ENCODE measurements at places on chromosomes 2 and 18.

DNA sequence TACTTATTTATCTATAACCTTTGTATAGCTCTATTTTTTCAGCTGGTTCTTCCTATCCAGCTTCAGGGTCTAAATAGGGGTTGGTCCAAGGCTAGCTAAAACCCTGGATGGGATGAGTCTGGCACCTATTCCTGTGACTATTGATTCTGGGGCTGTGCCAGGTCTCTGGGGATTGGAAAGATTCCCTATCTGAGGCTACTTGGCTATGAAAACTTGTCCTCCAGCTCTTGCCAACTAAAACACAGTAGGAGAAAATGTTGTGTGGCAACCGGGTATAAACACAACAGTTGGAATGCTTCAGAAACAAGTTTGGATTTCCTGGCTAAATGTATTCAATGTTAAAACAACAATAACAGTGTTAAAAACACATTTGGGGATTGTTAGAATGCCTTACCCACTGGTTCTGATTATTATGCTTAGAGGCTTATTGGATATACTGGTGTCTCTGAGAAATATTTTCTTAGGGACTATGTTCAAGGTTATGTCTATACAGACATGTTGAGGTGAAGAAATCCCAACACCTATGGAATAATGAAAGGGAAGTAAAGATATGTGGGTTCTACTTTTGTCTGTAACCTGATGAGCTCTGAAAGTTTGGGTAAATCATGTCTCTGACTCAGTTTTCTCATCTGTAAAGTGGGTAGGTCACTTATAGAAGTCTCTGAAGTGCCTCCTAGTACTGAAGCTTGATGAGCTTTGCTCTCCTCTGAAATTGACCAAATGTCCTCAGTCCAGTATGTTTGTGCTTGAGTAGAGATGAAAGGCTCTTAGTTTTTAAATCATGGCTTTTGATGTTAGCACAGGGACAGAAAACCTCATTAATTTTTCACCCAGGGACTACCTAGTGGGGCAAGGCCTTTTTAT lies 460.7 kb downstream of the MTX2 start:
- no peak for DNase-seq

- no peak for DNase-seq
Observed at GRCh38 chr2:176158186-176158591, 1.1 kb downstream of the HOXD3 start.

DNA sequence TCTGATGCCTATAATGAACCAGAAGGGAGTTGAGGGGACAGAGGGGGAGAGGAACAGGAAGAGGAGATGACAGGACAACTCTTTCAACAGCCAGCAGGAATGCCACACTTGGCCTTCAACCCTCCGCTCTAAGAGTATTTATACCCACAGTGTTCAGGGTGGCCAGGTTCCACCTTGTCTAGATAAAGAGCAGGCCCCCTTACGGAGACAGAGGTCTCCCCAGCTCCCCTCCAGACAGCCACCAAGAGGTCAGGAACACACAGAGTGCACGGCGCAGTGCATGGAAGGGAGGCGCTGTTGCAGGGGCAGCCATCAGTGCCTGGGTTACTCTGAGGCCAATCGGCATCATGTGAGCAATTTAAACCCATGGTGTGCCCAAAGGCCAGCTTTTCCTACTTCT lies 176.9 kb downstream of the SMAD7 start:
- no peak for DNase-seq

DNA sequence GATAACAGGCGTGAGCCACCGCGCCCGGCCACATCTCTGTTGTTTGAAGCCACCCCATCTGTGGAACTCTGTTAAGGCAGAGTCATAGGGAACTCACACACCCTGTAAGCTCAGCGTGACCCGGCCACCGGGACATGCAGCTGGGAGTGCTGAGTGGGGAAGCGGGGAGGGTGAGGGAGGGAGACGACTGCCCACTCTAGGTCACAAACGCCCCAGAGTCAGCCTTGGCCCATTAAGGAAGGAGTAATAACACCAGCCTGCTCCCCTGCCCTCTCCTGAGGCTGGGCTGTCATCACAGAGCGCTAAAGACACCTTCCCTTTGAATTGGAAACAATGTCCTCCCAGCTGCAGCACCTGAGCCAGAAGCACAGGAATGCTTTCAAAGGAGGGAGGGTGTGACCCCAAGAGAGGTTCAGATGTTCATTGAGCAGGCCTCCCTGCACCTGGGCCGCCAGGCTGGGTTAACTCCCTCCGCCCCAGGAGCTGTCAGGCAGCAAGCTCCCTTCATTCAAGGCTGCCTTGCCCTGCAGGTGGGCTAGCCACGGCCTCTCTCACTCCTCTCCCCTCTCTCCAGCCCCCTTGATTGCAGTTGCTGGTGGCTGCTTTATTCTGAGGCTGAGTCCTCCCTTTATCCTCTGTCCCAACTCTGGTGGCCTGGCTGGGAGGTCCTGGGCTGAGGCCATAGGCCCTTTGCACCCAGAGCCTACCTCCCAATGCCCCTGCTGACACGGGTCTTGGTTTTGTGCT lies 77.2 kb upstream of the HPCAL1 start:
- no peak for DNase-seq

DNA sequence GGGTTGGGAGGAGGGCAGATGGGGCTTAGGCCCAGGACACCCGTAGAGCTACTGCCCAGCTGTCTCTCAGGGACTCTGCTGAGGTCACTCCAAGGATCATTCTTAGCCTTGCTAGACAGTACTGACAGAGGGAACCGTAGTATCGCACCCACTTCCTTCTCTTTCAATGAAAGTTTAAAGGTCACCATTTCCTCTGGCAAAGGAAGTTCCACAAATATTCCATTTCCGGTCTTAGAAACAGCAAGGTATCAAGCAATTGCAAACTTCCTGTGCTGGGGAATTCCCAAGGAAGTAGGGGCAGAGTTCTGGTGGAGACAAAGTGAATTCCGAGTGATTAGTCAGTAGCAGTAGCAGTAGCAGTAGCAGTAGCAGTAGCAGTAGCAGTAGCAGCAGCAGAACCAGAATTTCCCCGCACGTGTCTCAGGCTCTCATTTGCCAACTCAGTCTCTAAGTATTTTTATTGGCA lies 24.7 kb downstream of the IL1B start:
- DNase-seq = peak; percentile 55

GRCh38 chr18:57533006-57533867 lies 53.3 kb downstream of the FECH start:
- DNase-seq = no peak

DNA sequence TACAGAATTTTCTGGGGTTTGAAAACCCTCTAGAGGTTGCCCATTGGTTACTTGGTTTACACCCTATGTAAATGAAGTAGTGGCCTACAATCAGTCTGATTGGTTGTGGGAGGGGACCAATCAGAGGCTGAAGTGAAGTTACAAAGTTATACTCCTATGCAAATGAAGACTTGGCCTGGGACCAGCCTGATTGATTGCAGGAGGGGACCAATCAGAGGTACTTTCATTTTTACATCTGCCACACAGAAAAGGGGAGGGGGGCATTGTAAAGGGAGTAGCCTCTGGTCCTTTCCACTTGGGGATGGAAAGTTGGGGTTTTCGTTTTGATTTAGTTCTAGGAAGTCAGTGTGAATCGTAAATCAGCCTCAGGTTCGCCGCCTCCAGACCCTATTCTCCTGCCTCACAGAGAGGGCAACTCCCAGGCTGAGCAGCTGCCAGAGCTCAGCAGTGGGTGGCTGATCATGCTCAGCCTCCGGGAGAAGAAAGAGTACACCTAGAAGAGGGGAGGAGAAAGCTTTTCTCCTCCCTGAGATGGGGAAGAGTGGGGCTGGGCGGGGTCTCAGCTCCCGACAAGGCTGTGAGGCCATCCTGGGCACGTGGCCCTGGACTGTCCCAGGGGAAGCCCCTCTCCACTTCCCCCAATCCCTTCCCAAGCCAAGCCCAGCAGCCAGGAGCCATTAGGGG lies 372.5 kb downstream of the GALR1 start:
- no peak for DNase-seq

DNA sequence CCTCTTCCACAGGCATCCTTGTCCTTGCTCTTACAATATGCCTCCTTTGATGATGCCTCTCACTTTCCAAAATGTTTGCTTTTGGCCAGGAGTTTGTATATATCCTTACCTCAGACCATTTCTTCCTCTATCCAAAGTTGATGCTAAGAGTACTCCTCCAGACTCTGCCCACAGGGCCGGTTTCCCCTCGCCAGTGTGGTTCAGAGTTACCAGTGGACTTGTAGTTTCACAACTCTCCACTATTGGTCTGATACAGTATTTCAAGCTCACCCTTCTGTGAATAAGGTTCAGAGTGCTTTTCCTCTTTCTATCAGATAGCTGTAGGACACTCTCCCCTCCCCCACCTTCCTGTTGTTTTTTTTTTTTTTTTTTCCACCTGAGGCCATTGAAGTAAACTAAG lies 42.2 kb upstream of the LINC00305 start:
- DNase-seq = no peak

GRCh38 chr18:80126797-80127196 lies 17.7 kb downstream of the ADNP2 start:
- no peak for DNase-seq

- DNase-seq = no peak
Observed at GRCh38 chr2:925711-926110, 24.9 kb upstream of the SNTG2 start.

- no peak for DNase-seq
Observed at GRCh38 chr2:132615329-132616085, 54.5 kb downstream of the LYPD1 start.

- DNase-seq = no peak
Observed at GRCh38 chr2:9779596-9780264, 63.5 kb upstream of the TAF1B start.

GRCh38 chr2:145813481-145813880 lies 1293.6 kb upstream of the ZEB2 start:
- DNase-seq = no peak

DNA sequence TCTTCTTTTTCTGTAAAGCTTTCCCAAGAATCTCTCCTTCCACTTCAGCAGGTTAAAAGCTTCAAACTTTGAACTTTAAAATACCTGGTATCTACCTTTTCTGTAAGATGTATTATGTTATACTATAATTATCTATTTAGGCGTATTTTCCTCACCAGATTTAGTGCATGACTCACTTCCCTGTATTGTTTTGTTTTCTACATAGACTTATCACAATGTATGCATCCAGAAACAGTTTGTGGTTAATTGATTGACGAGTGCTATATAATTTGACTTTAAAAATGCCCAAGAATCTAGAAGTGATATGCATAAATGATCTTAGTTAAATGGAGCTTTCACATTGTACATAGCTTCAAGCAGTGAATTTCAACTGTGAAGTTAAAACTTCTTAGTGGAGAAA lies 473.9 kb upstream of the CDH2 start:
- DNase-seq = no peak

DNA sequence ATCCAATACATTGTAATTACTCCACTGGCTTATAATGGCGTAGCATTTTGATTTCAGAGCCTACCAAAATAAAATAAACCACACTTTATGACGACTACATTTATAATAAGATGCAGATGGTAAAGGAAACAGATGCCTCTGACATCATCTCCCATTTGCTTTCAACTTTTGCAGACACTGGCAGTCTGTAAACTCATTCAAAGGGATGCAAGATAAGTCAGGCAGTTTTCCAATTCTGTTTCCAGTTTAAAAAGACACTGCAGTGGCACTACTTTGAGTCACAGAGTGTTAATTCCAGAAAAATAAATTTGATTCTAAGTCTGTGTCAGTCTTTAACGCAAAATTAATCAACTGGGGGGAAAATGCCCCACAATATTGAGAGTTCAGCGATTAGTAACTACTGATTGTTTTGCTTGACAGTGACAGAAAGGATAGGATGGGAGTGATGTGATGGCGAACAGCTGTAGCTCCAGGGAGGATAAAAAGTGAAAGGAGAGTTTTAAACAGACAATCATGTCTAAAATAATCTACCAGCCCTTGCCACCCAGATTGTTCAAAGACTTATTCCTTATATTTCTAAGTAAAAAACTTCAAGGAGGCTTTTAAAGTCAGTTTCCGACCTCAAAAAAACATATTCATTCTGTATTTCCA lies 6.7 kb downstream of the DSEL start:
- DNase-seq = no peak

GRCh38 chr2:86185517-86186212 lies 9.6 kb downstream of the IMMT start:
- DNase-seq = no peak

GRCh38 chr2:240139666-240140393 lies 628 bp downstream of the OTOS start:
- no peak for DNase-seq

GRCh38 chr2:166382448-166382847 lies 6.7 kb upstream of the SCN9A start:
- DNase-seq = no peak

DNA sequence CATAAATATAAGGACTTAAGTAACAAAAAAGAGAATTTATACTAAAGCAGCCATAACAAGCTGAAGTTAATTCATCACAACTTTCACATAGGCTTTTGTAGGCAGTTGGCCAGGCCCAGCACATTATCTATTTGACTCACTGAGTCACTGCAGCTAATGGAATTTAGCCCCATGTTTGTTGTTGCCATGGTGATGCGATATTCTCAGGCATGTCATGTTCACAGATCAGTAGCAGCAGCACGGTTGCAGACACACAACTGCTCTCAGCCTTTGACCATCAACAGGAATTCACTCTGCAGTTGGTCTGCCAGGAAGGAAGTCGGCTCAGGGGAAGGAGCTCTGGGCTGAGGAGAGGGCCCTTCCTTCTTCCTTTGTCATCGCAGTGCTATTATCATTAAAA lies 639.8 kb downstream of the TMEM182 start:
- no peak for DNase-seq

GRCh38 chr2:47062681-47063537 lies 92.2 kb downstream of the STPG4 start:
- DNase-seq = no peak

- DNase-seq = peak; percentile 37
Observed at GRCh38 chr2:196719110-196719872, 79.8 kb downstream of the CCDC150 start.

DNA sequence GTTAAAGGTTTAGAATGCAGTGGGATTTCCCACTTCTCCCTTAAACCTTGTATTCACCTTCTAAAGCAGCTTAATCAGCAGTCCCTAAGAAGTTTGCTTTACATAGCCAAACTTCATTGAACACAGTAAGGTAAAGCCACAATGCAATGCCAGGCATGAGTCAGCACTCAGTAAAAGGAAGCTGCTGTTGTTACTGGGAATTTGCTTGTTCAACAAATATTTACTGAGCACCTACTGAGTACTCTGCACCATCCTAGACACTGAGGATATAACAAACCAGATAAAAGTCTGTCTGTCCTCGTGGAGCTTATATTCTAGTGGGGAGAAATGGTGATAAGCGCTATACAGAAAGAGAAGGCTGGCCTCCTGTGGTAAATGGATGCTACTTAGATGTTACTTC lies 162.7 kb downstream of the PKP4 start:
- DNase-seq = no peak

- no peak for DNase-seq
Observed at GRCh38 chr18:66575263-66575662, 28.6 kb downstream of the CDH19 start.

DNA sequence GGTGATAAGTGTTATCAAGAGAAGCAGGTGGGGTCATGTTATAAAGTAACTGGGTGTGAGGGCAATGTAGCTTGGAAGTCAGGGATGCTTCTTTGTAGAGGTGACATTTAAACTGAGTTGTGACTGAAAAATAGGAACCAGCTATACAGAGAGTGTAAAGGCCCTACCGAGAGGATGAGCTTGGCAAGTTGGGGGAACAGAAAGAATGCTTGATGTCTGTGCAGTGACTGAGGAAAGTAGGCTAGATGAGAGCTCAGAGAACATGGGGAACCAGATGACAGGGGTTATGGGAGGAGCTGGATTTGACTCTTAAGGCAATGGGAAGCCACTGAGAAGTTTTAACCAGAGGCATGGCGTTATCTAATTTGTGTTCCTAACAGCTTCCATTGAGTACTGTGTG lies 115.3 kb downstream of the DOCK10 start:
- DNase-seq = no peak

GRCh38 chr2:6934758-6935651 lies 17.8 kb downstream of the RNF144A start:
- no peak for DNase-seq

GRCh38 chr2:19987936-19988335 lies 2.0 kb downstream of the WDR35 start:
- DNase-seq = no peak
